ENCODE measurements at places on chromosomes 6 and 20. TPM values are rescaled to one million over a fixed set of nuclear protein-coding genes. Genes with fewer than 3 reads are reported as not detected.

DNA sequence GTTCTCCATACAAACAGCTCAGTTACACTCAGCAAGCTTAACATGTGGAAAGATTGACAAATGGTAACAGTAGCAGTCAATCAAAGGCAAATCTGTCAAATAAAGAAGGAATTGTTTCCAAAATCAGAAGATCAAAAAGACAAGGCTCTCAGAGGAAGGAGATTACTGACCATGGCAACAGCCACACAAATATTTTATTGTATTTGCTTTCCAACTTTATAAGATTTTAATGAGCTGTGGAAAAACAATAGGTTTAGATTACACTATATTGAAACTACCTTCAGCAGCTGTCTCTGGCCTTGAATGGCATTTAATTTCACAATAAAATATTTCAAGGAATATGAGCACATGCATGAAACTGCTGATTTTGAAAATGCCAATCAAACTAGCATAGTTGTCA is 1143.9 kb upstream of the GJE1 start:
- no peak for DNase-seq

GRCh38 chr6:2127484-2127911 is 117.9 kb downstream of the GMDS start:
- DNase-seq = peak; percentile 54

The IL17A gene
- total RNA-seq = not detected

GRCh38 chr20:63886921-63887320 is 8.0 kb upstream of the DNAJC5 start:
- DNase-seq = no peak

GRCh38 chr20:56423211-56423610 is 11.2 kb downstream of the CASS4 start:
- no peak for DNase-seq

The NCR2 gene
- total RNA-seq = not detected

DNA sequence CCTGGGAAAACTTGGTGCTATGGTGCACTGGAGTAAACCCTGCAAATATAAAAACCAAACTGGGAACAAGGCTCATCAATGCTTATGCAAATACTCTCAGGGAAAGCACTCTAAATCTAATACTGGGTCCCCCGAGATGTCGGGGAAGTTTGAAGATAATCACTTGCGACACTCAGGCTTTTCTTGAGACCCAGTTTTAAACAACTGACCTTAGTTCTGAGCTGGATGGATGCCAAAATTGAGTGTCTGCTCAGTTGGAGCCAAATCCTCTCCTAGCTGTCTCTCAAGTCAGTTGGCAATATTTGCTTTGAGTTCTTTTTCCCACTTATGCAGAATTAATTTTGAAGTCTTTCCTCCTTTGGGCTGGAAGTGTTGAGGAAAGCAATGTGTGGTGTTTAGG is 75.5 kb upstream of the CD2AP start:
- no peak for DNase-seq

GRCh38 chr6:13281686-13282085 is 46.7 kb downstream of the TBC1D7 start:
- no peak for DNase-seq

Measured in left ventricle myocardium superior (tissue), 1 donor.